COLO829 (cell line): ENCODE measurements at places on chromosomes 16 and 17.
A peak's percentile ranks its signal among the peaks of the same experiment; 100 is the strongest.

GRCh38 chr16:31107465-31107867 lies 720 bp upstream of the BCKDK start:
- no peak for DNase-seq

DNA sequence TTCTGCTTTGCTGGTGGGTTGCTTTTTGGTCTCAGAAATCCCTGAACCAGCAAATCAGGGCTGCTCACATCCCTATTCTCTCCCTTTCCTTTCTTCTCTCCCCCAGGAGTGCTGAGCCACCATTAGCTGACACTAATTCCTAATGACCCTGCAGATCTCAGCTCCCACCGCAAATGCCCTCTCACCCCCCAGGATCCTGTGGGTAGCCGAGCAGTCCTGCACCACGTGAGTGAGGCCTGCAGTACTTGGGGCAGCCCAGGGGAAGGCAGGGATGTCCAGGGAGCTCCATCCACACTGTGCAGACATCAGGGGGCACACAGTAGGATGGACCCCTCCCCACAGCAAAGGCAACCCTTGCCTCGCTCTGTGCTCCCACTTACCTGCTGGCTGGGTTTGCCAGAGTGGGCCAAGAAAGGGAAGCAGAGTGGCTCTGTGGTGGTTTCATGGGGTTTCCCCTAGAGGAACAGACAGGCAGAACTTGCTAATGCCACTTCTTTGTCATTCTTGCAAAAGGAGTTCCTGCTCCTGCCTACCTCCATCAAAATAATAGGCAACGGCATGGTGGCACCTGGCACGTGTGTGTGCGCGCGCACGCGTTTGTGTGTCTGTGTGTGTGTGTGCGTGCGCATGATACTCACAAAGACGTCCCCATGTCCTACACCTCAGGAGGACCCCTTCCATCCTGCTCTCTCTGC lies 135.6 kb downstream of the GAS7 start:
- DNase-seq, result no peak

DNA sequence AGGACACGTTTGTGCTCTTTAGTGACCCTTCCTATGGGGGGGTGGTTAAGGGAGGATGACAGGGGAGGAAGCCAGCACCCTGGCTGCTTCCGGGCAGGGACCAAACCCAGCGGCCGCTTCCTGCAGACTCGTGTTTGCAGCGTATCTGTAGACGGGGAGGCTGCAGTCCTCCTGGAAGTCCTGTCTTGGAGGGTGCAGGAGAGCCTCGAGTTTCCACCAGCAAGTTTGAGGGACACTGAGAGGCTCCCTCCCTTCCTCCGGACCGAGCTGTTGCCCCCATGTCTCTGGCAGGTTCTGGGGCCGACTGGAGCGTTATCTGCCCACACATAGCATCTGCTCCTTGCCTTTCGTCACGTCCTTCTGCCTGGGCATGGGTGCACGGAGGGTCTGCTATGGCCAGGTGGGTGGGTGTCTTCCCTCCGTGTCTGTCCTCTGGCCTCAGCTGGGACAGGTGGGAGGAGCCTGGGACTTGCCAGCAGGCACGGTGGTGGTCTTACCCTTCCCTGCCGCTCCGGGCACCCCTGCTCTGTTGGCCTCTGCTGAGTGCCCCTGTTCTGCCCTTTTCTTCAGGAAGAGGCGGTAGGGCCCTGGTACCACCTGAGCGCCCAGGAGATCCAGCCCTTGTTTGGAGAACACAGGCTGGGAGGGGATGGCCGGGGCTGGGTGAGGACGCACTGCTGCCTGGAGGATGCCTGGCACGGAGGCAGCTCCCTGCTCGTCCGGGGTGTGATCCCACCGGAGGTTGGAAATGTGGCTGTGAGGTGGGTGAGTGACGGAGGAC lies 8.8 kb downstream of the ENGASE start:
- DNase-seq, result no peak

GRCh38 chr17:19270704-19271611 lies 33.8 kb downstream of the EPN2 start:
- DNase-seq, result no peak

DNA sequence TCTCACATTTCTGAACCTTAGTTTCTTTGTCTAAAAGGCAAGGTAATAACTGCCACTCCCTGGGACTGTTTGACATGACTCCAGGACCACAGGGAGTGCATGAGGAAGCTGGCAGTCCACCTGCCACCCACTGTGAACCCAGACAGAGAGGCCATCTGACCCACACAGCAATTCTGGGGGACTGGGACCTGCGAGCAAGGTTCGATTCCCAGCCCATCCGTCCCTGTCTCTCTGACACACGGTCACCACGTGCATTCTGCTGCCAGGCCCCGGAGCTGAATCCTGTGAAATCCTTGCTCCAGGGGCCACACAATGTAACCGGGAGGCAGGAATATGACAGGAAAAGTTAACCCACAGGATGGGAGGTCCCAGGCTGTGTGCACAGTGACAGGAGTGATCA lies 218.8 kb upstream of the FOXF1 start:
- DNase-seq, result no peak

- no peak for DNase-seq
These were observed 432.9 kb upstream of the DYNLRB2 start for GRCh38 chr16:80107900-80108299.

GRCh38 chr16:795580-796229 lies 4.8 kb downstream of the GNG13 start:
- peak; percentile 57 for DNase-seq

DNA sequence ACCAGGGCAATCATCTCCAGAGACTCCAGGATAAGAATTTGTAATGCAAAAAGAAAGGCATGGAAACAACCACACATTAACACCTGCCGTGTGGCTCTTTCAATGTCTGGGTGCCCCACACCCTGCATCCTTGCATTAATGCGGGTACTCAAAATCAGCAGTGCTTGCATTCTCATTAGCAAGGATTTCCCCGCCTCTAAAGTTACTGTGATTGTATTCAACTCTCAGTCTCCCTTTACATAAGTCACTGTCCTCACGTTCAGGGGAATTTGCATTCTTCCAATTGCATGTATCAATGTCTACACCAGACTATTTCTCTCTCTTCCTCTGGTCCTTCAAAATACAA lies 324.3 kb downstream of the FOXL1 start:
- no peak for DNase-seq

GRCh38 chr17:14471052-14471451 lies 170.2 kb downstream of the HS3ST3B1 start:
- no peak for DNase-seq

DNA sequence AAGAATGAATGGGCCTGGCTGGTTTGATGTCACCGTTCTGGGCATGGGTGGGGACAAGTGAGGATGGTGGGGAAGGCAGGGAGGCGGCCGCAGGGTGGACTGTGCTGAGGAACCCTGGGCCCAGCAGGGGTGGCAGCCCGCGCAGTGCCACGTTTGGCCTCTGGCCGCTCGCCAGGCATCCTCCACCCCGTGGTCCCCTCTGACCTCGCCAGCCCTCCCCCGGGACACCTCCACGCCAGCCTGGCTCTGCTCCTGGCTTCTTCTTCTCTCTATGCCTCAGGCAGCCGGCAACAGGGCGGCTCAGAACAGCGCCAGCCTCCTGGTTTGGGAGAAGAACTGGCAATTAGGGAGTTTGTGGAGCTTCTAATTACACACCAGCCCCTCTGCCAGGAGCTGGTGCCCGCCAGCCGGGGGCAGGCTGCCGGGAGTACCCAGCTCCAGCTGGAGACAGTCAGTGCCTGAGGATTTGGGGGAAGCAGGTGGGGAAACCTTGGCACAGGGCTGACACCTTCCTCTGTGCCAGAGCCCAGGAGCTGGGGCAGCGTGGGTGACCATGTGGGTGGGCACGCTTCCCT lies 6.5 kb upstream of the SERPINF1 start:
- no peak for DNase-seq

DNA sequence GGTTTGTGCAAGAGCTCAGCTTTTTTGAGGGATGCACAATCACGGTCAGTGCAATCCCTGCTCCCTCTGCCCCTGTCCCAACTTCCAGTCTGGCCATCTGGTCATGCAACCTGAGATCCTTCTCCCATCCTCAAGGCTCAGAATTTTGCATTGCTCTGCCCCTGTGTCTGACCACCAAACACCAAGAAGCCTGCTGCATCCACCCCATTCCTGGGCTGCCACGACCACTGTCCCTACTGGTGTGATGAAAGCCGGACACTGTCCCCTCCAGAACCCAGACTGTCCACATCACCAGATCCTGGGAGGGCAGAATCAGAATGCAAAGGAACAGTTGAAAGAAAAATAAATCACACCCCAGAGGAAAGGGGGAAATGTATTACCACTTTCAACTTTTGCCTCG lies 231.0 kb downstream of the C16orf78 start:
- DNase-seq, result no peak

DNA sequence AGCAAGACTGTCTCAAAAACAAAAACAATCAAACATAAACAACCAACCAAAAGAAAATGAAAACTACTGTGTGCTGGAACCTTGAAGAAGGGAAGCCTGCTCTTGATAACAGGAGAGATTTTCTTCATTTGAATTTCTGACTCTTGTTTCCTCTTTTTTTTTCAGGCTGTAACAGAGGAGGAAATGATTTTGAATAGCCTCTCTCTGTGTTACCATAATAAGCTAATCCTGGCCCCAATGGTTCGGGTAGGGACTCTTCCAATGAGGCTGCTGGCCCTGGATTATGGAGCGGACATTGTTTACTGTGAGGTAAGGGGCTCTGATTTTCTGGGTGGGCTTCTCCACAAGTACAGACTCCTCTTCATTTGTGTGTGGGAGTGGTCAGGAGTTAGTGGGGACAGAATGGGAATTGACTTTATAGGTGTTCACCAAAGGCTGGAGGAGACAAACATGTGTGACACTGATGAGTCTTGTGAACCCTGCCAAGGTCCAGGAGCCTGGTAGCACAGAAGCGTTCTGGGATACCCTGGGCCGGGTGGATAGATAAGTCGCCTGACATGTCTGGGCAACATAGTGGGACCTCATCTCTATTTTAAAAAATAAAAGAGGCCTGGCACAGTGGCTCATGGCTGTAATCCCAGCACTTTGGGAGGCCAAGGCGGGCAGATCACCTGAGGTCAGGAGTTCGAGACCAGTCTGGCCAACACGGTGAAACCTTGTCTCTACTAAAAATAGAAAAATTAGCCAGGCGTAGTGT lies 14.9 kb downstream of the DUS2 start:
- no peak for DNase-seq

GRCh38 chr17:44826123-44826790 lies 3.8 kb downstream of the GJC1 start:
- DNase-seq, result no peak

DNA sequence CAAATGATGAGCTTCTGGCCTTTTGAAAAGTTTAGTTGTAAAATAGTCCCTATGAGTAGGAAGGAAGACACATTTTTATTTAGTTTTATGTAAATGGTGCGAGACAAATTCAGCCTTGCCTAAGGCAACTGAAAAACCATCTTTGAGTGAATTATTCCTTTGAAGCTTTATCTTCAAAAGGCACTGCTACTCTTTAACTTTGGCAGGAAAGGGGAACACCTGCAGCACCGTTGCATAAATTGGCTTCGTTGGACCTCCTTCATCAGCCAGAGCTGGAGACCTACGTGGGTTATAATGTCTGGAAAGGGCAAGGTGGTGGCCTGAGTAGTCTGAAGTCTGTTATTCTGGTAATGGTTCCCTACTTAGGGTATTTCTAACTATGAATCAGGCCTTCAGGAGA lies 373.5 kb downstream of the KCNJ2 start:
- no peak for DNase-seq

GRCh38 chr17:2636169-2636930 lies 42.9 kb downstream of the PAFAH1B1 start:
- no peak for DNase-seq

- no peak for DNase-seq
These were observed 33.7 kb downstream of the TMEM235 start for GRCh38 chr17:78265121-78265520.

- no peak for DNase-seq
These were observed 466 bp upstream of the HSF4 start for GRCh38 chr16:67163999-67164558.

DNA sequence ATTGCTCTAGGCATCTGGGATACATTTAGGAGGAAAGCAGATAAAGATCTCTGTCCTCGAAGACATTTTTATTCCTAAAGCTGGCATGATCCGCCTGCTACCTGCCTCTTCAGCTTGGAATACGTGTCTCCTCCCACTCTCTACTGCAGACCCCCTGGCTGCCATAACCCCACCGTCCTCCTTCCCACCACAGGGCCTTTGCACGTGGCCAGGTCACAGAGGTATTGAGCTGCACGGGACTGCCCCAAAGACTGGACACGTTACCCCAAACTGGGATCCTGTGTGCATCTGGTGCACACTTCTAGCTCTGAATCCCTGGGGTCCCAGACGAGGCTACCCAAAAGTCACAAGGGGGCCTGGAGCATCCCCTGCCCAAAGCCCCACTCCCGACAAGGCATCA lies 351.2 kb upstream of the EEF2KMT start:
- DNase-seq, result no peak

GRCh38 chr17:2027528-2028233 lies 2.3 kb upstream of the DPH1 start:
- no peak for DNase-seq

DNA sequence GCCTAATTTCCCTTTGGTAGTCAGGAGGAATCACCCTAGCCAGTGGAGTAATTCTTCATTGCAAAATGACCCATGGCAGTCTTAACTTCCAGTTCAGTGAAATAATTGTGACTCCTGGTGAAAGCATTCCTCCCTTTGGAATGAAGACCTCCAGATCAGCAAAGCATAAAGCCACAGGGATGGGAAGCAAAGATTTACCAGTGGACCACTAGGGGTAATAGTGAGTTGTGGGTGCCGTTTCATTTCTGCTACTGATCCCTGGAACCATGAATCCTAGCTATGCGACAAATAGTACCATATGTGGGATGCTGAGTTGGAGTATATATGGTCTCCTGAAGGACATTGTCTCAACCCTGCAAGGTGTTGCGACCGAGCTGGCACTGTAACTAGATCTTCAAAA lies 13.7 kb downstream of the DYNLL2 start:
- no peak for DNase-seq

DNA sequence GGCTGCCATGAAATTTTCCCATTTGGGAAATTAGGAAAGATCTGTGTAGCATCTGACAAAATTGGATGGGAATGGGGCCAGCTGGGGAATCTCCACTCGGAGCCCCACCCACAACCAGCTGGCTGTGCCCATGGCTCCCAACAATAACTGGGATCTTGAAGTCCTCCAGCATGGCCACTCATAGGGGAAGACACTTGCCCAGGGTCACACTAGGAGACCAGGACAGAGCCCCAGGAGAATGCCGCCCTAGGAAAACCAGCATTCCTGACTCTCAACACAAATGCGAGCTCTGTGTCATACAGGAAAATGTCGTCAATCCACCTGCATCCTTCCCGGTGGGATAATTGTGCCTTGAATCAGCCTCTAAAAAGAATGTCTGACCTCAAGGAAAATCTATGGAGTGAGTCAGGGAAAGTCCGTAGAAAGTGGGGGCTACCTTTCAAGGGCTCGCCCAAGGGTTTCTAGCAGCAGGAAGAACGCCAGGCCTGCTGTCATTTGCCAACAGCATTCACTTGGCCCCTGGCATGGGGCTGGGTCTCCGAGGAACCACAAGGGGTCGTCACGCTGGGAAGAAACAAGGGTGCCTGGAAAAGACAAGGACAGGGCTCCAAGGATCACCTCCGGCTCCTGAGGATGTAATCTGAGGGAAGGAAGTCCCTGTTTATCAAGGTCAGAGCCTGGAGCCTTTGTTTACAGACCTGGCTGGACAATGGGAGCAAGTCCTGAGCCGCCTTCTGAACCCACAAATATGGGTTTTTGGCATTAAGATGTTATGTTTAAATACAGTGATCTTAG lies 15.9 kb downstream of the CDH5 start:
- DNase-seq, result no peak
